ENCODE measurements at places on chromosomes 7 and 10.

GRCh38 chr7:13826752-13827151 lies 162.7 kb downstream of the ETV1 start:
- no peak for DNase-seq

DNA sequence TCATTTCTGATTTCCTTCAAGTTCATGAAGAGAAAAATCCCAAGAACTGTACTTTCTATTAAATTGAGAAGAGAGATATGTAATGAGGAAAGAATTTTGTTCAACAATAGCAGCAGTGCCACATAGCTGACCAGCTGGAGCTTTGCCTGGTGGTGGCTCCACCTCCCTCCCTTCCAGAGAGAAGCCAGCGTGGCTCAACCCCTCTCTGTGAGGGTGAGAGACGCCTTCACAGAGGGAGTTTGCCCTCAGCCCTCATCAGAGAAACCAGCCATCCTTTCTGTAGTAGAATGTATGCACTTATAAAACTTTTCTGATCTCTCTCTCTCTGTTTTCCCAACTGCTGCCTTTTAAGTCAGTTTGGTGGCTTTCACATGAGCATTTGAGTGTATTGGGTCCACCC lies 20.5 kb upstream of the COL1A2 start:
- no peak for DNase-seq

DNA sequence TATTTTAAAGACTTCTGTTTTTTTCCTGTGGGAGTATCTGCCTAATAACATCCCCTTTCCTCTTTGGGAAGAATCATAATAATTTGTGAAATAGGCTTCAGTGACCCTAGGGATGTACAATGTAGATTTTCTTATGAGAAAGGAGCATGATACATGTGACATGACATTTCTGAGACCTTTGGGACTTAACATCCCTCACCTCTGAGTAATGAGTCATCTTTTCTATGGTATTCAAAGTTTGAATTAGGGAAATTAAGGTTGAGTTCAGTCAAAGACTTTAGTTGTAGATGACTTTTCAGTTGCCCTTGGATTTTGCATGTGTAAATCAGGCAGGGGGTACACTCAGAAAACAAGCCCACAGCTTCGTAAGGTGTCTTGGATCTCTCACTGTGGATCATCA lies 14.3 kb downstream of the GRK5 start:
- no peak for DNase-seq

GRCh38 chr10:20200758-20201157 lies 384.5 kb downstream of the PLXDC2 start:
- DNase-seq, result no peak

- DNase-seq, result no peak
Observed at GRCh38 chr7:18497800-18498199, 2.3 kb downstream of the HDAC9 start.

- no peak for DNase-seq
Observed at GRCh38 chr7:80614851-80615271, 23.6 kb upstream of the CD36 start.

DNA sequence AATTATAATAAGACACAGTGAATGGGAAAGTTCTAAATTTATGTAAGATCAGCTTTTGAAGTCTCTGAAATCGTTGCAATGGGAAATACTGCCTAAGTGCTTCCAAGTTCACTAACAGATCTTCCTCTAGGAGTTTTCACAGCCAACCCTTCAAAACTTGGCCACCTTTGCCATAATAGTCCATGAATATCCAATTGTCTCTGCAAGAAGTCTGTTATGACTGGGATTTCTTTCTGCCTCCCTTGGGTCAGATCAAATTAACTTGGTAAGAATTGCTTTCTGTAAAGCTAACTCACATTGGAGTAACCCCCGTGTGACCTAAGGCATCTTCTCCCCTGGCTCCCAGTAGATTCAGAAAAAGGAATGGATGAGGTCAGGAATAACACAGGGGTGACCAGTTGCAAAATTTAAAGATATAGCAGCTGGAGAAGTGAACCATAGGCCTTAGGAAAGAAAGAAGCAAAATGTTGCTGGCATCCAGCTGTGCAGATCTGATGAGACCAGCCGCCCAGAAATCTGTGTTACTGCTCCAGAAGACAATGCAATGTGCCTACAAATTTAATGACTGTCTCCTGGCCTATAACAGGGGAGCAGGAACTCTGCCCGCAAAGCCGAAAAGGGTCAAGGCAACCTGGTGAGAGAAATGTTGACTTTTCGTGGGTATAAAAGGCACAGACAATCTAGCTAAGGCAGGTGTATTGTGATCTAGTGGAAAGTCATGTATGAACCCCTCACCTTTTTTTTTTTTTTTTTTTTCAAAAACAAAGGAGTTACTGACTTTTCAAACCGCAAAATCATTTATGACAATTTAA lies 7.5 kb upstream of the OPTN start:
- no peak for DNase-seq

GRCh38 chr7:46982928-46983327 lies 599.0 kb downstream of the TNS3 start:
- no peak for DNase-seq

- DNase-seq, result no peak
Observed at GRCh38 chr10:132638130-132638515, 100.5 kb downstream of the INPP5A start.

GRCh38 chr10:103916876-103917275 lies 1.1 kb downstream of the STN1 start:
- no peak for DNase-seq

GRCh38 chr10:121819049-121819448 lies 108.8 kb downstream of the ATE1 start:
- no peak for DNase-seq

DNA sequence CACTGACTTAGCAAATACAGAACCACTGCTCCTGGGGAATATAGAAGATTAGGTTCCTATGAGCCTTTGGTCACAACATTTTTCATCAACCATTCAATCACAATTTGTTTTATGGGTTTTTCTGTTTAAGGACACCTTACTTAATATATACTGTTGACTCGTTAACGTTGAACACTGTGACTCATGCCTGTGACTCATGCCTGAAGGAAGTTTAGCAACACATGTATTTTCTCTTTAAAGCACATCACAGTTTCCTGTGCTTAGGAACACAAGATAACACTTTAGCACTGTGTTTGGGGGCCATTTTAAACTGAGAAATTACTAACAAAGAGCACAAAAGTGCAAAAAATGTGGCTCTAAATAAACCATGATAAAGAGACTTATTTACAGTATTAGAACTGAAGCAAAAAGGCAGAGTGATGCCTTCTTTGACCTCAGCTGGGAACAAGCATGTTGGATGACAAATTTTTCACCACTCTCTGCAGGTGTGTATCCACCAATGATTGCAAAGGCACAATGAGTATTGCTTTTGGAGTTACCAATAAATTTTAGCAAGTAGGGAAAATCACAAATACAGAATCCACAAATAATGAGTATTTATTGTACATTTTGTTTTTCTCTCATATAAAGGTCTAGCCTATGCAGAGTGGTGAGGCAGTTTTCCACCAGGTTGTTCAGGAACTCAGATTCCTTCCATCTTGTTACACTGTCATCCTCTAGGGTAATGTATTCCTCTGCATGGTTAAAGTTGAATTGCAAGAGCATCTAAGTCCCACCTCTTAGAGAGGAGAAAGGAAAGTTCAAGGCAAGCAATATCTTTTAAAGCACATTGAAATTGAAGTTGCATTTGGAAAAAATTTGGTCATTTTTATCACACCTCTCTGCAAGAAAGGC lies 7.3 kb downstream of the FGFBP3 start:
- peak; percentile 7 for DNase-seq

GRCh38 chr7:45140827-45141226 lies 16.8 kb upstream of the RAMP3 start:
- DNase-seq, result no peak

DNA sequence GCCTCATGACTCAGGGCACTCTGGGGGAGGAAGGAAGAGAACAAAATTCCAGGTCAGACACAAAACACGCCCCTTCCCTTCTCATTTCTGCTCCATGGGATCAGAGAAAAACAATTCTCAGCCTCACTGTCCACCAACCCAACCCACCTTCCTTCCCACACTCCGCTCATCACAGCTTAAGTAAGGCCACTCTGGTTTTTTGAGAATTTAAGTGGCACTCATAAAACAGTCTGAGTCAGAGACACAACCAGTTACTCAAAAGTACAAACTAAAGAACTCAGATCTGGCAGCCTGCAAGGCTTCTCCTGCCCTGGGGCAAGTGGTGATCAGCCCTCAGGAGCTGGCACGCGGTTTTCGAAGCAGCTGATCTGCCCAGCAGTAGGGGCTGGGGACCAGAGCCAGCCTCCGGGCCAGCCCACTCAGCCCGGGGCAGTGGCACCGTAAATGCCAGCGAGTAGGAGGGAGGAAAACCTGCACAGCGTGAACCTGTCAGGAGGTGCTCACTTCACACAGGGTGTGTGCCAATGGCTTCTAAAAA lies 39.1 kb upstream of the ABLIM1 start:
- no peak for DNase-seq

- no peak for DNase-seq
Observed at GRCh38 chr10:73970845-73971244, 27.1 kb upstream of the VCL start.

DNA sequence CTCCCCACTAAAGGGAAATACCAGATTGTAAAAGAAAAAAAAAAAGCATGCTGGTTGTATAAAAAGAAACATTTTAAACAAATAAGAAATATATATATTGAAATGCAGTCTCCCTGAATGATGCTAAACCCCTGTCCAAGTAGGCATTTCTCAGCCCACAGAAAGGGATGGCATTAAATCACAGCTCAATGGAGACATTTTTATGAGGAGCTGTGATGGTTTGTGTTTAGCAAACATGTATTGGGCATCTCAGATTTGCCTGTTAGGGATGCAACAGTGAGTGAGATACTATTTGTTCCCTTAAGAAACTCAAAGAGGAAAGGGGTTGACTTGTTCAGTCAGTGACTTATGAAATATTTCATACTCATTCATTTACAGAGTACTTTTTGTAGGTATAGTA lies 51.5 kb downstream of the KAT6B start:
- DNase-seq, result no peak

DNA sequence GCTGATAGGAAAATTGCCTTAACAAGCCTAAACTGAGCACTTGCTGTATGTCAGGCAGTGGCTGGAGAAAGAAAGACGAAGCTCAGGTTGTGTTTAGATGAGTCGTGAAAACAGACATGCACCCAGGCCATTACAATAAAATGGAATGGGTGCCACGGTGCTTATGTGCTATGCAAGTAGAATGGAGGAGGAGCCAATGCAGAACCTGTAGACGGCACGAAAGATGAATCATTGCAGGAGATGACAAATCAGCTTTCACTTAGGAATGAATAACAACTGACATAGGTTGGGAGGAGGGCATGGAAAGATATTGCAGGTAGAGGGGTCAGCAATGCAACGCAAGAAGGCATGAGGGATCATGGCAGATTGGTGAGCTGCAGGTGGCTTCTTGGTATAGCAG lies 61.2 kb upstream of the ARHGAP21 start:
- no peak for DNase-seq

GRCh38 chr7:149171892-149172533 lies 23.3 kb upstream of the ZNF282 start:
- no peak for DNase-seq

DNA sequence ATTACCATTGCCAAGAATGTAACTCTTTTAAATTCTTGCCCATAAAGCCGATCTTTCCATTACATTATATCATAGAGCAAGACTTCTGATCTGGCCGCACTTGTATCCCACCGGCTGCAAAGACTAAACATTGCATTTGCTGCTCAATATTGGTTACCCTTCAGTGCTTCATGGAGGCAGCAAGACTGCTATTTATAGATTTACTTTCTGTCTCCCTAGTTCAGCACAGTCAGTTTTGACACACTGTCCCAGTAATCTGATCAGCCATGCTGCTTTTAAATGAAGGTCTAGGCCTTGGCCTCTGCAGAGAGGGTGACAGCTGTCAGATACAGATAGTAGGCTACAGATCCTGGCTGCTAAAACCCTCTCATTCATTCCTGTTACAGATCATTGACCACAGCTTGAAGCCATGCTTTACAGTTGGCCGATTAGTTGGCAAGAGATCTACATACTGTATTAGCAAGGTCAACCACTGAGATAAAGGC lies 562.6 kb upstream of the GALNT17 start:
- DNase-seq, result no peak

GRCh38 chr7:98681951-98682350 lies 64.9 kb downstream of the NPTX2 start:
- DNase-seq, result no peak

DNA sequence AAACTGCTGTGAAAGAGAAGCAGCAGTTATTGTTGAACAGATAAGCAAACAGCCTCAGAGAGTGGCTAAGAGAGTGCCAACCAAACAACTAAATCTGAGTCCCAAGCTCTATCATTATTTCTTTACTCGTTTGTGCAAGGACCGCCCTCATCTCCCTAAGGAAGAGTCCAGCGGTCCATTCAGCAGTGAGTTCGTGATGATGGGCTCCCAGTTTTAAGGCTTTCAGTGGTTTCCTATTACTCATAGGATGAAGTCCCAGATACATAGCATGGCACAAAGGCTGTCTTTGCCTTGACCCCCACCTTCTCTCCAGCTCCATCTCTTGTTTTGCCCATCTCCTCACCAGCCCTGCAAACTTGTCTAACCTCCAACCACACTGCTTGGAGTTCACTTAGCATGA lies 24.3 kb upstream of the PDE1C start:
- no peak for DNase-seq

GRCh38 chr7:1847260-1848001 lies 177.4 kb downstream of the ELFN1 start:
- DNase-seq, result no peak

- no peak for DNase-seq
Observed at GRCh38 chr10:52688899-52689298, 83.7 kb downstream of the MBL2 start.

DNA sequence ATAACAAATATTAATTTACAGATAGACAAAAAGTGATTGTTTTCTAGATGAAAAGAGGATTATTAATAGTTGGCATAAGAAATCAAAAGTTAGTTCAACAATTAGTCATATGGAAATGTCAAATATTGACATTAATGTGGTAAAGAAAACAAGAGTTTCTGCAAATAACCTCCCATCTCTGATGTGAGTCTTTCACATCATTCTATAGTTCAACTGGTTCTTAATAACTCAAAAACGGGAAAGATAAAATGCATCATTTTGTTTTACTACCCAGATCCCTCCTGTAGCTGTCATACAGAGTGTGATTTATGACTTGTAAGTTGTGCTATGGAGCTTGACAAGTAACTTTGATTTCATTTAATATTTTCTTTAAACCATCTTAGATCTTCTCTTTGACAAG lies 594.8 kb downstream of the ZWINT start:
- no peak for DNase-seq

DNA sequence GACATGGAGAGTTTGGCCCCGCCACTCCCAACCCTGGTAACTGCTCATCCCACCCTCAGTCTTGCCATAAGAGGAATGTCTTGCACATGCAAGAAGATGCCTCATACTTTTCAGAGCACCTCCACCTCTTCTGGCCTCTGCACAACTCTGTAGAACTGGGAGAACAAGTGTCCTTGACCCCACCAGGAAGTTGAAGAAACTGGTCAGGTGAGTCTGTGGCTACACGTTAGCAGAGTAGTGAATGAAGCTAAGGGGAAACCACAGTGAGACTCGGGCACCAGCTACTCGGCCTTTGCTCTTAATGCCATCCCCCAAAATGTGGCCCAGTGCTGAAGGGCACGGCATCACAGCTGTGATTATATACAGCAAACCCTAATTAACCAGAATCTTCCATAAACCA lies 110.1 kb downstream of the ARID5B start:
- no peak for DNase-seq

- no peak for DNase-seq
Observed at GRCh38 chr7:151889406-151890354, 12.8 kb upstream of the PRKAG2 start.

All from stimulated activated CD4-positive, alpha-beta T cell treated with anti-CD3 and anti-CD28 coated beads, Interleukin-1b, Interleukin-23, amount 100 ng/mL, for 4 hours (primary cell).